Stimulated activated CD8-positive, alpha-beta memory T cell treated with anti-CD3 and anti-CD28 coated beads, Interleukin-4, amount 100 ng/mL, for 1 hour (primary cell): ENCODE measurements at places on chromosomes 7 and 10.

GRCh38 chr7:19061331-19061730 lies 56.1 kb downstream of the TWIST1 start:
- no peak for DNase-seq

DNA sequence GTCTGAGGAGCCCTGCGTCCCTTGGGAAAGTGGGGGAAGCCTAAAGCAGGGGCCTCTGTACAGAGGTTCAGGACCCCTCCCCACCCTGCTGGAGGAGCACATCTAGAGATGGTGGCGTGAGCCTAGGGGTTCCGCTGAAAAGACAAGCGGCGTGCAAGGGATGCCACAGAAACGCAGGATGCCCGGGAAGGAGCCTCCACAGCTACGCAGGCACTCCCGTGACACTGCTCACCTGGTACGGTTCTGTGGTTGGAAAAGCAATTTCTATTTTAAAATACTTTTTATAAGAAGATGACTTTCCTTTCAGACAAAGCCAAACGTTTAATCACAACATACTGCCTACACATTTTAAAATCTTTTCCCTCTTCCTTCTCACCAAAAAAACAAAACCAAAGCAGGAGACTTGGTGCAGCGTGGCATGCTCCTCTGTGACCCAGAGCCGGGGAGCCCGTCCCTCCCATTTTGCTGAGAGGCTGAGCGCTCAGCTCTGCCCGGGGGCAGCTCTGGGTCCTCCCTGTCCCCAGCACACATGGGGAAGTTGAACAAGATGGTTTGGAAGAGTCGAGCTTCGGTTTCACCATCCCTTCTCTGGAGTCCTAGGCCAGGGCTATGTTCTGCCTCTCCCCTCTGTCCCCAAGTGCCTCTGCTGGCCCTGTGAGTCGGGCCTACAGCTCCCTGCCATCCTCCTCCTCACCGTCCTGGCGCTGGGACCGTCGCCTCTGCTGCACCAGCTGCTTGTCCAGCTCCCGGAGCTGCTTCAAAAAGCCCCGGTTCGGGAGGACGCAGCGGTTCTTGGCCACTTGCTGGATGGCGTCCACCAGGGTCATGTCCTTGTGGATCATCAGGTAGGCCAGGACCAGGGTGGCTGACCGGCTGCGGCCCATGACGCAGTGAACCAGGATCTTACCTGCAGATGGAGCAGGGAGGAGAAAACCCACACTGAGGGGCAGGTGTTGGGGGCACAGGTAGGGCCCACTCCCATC lies 74.0 kb upstream of the SAMD8 start:
- DNase-seq = no peak

GRCh38 chr10:79413196-79413595 lies 32.2 kb downstream of the ZCCHC24 start:
- DNase-seq = no peak

GRCh38 chr10:14089556-14090292 lies 241.0 kb downstream of the FRMD4A start:
- no peak for DNase-seq

DNA sequence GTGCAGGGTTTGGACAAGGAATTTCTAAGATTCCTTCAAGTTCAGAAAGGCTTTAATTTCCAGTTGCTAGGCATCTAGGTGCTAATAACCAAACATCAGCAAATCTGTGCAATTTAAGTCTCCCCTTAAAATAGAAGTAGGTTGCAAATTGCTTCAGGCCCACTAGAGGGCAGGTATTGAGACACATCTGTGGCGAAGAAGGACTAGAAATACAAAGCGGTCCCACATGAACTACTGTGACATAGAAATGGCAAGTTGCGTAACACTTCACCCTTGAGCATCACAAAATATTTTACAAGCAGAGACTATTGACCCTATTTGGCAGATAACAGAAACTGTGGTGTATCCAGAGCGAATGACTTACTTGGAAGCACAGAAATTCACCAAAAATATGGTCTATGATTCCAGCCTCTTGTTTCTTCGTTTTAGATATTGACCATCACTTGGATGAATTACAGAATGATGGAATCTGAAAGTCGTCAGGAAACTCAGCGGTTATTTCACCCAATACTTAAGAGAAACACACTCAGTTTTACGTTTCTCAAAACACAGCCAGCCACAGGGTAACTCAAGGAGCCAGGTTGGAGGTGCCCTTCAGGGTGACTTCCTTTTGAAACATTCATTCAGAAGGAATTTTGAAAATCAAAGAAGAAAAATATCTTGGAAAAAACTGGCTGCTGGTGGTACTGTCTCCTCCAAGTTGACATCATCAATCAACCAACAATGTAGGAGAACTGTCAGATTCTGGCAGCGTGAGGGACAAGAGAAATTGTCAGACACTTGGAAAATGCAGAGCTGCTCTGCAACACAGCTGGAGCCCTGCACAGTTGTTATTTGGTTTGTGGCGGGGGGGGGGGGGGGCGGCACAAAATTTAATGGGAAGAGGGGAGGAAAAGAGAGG lies 256.3 kb upstream of the MINDY3 start:
- no peak for DNase-seq

GRCh38 chr10:117609095-117609795 lies 66.7 kb downstream of the EMX2 start:
- no peak for DNase-seq

GRCh38 chr7:20393021-20393610 lies 62.4 kb downstream of the ITGB8 start:
- no peak for DNase-seq

- DNase-seq = no peak
These were observed 816 bp downstream of the DMTF1 start for GRCh38 chr7:87152897-87153641.

DNA sequence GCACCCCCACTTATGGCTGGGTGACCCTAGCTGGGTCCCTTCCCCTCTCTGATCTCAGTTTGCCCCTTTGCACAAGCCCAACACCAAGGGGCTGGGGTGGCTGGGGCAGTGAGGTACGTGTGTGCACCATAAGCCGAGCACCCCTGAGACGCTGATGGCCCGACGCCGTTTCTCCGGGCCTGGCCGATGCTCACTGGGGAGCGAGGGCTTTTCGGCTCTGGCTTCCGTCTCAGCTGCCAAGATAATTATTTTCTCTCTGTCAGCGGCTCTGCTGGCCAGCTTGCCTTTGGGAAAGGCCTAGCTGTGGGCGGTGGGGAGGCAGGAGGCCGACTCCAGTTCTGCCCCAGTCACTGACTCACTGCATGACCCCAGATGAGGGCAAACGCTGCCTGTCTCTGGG lies 91.0 kb downstream of the ZMIZ1 start:
- DNase-seq = no peak

DNA sequence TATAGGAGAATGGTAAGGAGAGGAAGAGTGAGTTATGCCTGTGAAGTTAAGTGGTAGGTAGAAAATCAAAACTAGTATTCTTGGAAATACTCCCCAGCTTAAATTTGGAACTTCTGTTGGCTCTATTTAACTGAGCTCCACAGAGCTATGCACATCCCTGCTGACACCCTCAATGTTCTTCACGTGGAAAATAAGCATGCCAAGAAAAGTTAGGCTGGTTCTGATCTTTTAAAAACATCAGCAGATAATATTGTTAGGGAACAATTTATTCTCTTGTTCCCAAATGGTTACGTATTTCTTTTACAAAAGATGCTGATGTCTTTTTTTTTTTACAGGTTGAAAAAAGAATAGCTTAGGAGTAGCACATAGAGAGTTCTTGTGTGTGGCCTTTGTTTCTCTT lies 111.3 kb downstream of the MKLN1 start:
- DNase-seq = no peak

- no peak for DNase-seq
These were observed 57.4 kb downstream of the CDK6 start for GRCh38 chr7:92778972-92779371.

GRCh38 chr7:102061981-102062390 lies 224.7 kb upstream of the SH2B2 start:
- no peak for DNase-seq

GRCh38 chr10:119498889-119499676 lies 43.4 kb downstream of the RGS10 start:
- DNase-seq = no peak

GRCh38 chr7:135798095-135798494 lies 49.5 kb upstream of the FAM180A start:
- DNase-seq = no peak

GRCh38 chr7:120539321-120539720 lies 266.3 kb downstream of the KCND2 start:
- DNase-seq = no peak

GRCh38 chr10:115001506-115002381 lies 63.7 kb downstream of the TRUB1 start:
- no peak for DNase-seq

DNA sequence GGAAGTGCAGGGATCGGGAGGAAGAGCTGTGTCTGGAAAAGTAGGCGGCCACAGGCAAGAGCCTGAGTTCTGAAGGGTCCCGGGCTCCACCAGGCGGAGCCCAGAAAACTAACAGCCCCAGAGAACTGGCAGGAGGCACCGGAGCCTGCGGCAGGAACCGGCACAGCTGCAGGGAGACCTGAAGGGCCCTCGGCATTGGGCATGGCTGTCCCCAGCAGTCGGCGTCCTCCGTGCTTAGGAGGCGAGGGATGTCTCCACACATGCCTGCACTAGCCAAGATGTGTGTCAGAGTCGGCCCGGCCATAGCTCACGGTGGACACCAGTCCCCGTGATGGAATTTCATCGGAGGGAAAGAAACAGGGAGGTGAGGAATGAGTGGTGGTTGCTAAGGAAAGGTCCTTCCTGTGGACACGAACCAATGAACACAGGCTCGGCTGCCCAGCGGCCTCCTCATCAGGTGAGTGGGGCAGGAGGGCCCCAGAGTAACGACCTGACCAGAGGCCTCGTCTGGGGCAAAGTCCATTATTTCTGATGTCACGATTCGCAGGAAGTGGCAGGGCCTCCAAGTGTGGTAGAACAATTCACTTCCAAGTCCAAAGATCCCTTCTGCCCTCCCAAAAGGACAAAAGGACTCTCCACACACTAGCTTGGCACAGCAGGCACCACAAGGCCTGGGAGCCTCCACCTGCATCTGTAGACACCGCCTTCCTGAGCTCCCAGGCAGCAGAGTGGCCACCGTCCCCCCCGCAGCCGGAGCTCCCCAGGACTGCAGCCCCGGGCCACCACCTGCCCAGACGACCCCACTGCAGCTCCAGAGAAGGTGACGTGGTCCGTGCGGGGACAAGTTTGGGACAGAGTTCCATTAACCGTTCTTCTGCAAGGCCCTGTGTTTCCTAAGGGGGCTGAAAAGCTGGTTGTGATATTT lies 444.2 kb downstream of the PTPRN2 start:
- DNase-seq = no peak

GRCh38 chr10:62618576-62619412 lies 185.7 kb upstream of the ADO start:
- DNase-seq = no peak

- DNase-seq = no peak
These were observed 17.8 kb upstream of the MTPAP start for GRCh38 chr10:30366829-30367228.

DNA sequence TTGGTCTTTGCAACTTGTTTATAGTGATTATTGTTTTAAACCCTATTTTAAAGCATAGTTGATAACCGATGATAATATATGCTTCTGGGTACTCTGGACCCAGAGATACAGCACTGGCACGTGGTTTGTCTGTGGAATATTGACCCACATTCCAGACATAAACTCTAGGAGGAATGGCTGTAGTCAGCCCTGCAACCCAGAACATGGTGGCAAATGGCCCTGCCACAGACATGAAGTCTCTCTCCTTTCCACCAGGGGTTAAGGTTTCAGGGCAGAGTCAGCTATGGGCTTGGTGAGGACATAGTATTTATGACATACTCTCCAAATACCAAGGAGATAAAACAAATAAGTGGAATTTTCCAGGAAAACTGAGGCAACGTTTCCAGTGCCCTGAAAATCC lies 83.6 kb downstream of the NAMPT start:
- DNase-seq = no peak

DNA sequence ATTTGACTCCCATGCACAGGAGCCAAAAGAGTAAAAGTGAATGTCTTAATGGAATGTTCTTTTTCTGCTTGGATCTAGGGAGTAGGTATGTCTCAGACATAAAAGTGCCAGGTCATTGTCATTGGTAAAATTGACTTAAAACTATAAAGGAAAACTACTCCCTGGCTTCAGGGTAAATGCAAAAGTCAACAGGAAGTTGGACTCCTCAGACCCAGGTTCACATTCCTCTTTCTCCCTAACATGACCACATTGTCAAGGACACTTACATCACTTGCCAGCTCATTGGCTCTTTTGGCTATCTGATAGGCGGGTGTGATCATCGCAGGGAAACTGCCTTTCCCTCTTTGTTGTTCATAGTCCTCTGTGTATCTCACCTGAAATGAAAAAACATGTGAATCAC lies 13.7 kb downstream of the NRAP start:
- no peak for DNase-seq

DNA sequence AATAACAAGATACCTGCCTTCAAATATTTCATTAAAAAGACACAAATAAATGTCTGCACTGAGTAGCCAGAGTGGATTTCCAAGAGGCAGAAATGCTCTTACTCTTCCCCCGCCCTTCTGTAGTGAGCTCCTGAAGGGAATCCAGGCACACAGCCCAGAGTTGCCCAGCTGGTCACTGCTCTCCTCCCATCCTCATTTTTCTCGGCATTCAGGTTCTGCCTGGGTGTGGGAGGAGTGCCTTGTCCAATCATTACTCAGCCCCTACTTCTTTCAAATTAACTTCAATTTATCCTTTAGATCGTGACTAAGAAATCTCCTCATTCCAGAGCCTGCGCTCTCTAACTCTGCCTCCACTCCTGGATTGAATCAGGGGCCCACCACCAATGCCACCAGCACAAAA lies 12.2 kb downstream of the CCDC6 start:
- DNase-seq = no peak

- DNase-seq = no peak
These were observed 84.3 kb downstream of the ARHGAP22 start for GRCh38 chr10:48520594-48520993.

DNA sequence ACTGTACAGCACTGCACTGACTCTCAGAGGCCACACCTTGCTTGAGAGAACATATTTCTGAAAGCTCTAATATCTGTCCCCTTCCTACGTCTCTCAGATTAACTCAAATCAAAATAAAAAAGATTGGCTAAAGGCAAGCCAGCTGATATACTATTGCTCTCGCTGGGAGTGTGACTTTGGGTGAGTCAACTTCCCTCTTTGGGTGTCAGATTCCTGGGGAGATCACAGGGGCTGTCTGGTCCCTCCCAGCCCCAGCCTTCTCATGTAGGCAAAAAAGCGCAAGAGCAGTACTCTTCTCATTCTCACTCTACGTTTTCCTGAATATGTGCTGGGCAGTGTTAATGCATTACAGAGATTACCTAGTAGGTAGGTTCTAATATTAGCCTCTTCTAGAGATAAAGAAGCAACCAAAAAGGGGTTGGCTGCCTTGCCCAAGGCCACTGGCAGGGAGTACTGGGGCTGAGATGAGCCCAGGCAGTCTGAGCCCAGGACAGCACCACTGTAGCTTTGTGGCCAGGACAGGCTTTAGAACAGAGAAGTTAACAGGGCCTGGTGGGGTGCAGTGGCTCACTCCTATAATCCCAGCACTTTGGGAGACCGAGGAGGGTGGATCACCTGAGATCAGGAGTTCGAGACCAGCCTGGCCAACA lies 9.1 kb upstream of the DENND2A start:
- DNase-seq = no peak

DNA sequence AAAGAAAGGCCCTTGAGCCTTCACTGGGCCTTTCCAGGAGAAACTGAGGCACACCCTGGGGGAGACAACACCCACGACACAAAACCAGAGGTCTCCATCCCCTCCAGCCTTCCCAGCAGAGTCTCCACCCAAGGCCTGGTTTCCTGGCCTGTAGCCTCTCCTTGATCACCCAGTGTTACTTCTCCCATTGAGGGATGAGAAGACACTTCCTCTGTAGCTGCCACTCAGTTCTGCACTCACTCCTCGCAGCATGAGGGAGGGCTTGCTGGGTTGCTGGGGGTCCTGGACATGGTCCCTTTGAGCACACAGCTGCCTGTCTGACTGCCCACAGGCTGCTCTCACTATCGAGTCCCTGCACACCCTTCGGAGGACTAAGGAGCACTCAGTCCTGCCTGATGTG lies 438.1 kb upstream of the FOXK1 start:
- DNase-seq = no peak
